IMR-90 (cell line): ENCODE measurements at places on chromosomes 6 and 20.

DNA sequence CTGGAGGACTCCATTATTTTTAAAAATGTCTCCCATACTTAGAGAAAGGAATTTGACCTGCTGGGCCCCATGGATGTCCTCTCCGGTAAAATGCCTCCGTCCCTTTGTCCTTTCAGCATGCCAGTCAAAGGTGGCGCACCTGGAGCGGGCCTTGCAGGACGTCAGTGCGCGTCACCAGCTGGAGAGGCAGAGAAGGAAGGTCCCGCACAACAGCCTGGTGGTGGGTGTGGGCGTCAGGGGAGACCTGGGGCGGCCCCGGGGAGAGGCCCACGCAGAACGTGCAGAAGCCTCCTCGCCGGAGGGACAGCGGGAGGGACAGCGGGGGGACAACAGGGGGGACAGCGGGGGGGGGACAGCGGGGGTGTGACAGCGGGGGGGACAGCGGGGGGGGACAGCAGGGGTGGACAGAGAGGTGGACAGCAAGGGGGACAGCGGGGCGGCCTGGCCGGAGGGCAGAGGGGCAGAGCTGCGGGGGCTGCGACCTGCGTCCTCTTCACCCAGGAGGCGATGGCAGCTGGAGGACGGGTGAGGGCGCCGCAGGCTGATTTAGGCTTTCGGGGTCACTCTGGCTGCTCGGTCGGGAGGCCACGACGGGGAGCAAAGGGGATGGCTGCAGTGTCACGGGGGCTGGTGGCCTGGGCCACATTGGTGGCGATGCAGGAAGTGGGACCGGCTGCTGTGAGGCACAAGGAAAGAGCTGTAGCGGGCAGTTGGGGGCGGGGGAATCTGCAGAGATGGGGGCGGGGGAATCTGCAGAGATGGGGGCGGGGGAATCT is 859 bp upstream of the KIF25 start:
- DNase-seq: no peak

DNA sequence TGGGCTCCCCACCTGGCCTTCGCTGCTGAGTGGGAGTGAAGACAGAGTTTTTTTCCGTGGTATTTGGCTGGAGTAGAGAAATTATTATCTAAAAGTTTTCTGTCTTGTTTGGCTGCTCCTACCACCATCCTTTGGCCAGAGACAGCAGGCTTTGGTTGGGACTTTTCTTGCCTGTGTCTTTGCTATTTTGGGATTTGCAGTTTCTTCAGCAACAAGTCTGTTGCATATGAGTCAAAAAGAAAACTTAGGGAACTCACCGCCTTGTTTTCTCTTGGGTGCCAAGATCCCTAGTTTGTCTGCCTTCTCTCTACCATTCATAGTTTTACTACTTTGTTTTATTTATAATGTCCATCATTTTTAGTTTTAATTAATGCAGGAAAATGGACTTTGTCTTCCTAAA is 683.8 kb downstream of the DOK5 start:
- DNase-seq: no peak

- DNase-seq: no peak
Observed at GRCh38 chr6:72406517-72406916, 215.3 kb upstream of the KCNQ5 start.

DNA sequence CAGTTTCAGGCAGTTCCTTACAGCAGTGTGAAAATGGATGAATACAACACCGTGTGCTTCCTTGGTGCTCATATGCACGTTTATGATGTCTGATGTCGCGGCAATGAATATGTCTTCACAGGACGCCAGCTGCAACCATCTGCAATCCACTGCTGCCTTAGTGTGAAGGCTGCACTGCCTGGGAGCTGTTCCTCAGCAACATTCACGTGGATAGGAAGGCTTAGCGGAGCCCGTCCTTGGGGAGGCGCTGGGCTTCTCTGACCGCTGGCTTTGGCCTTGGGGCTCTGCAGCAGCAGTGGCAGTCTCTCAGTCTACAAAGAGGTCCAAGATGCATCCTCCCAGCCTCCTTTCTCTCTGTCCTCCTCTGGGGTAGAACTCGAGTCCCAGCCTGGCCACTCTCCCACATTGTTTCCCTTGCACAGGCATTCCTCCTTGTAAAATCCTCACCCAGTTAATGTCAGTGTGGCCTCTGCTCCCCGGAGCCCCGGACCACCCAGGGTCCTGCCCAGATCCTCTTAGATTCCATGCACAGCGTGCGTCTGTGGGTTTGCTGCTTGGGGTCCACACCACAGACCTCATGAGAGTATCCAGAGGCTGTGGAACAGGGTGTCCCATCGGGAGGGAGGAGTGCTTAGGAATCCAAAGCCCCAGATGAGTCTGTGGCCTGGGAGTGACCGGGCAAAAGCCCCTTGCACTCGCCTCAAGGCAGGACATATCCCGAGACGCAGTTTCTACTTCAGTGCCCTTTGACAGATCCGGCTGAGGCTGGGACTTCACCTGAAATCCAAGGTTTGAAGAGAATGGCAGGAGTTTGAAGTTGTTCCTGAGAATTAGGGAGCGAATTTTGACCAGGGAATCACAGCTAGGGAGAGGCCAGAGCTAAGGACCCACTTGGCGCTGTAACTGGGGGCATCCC is 181.3 kb downstream of the THBS2 start:
- no peak for DNase-seq

DNA sequence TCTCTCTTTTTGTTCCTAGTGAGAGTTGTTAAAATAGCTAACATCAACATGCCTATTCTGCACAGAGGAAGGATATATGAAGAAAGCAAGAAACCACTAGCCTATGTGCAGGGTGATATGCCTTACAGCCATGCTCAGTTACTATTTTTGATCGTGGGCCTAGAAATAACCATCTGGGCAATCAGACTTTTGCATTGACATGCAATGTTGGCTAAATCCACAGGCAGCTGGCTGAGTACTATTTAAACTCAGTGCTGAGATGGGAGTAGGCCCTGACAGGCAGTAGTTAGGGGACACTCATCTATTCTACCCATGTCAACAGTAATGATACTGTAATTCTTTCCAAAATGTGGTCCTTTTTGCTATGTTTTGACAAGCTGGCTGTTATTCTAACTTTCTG is 89.6 kb downstream of the HDGFL1 start:
- DNase-seq: no peak

DNA sequence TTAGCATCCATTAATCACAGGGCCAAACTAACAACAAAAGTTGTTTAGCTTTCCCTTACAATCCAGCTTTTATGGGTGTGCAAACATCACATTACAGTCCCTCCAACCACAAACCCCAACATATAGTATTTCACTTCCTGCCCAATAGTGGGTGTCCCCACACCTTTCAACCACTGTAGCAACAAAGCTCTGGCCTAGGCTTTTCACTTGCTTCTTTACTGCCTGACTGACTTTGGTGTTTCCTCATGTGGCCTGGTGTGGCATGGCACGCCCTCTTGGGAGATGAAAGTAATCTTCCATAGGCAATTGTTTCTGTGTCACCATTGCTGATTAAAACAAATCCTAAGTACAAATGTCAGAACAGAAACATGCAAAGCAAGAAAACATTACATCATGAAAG is 46.3 kb downstream of the MCM8 start:
- DNase-seq: no peak

GRCh38 chr6:46486181-46486580 is 5.1 kb downstream of the RCAN2 start:
- no peak for DNase-seq

GRCh38 chr20:47008842-47009518 is 114.3 kb downstream of the EYA2 start:
- DNase-seq: no peak

- no peak for DNase-seq
Observed at GRCh38 chr20:24453869-24454268, 15.6 kb upstream of the SYNDIG1 start.

GRCh38 chr6:61555993-61556392 is 730.0 kb downstream of the KHDRBS2 start:
- DNase-seq: no peak

DNA sequence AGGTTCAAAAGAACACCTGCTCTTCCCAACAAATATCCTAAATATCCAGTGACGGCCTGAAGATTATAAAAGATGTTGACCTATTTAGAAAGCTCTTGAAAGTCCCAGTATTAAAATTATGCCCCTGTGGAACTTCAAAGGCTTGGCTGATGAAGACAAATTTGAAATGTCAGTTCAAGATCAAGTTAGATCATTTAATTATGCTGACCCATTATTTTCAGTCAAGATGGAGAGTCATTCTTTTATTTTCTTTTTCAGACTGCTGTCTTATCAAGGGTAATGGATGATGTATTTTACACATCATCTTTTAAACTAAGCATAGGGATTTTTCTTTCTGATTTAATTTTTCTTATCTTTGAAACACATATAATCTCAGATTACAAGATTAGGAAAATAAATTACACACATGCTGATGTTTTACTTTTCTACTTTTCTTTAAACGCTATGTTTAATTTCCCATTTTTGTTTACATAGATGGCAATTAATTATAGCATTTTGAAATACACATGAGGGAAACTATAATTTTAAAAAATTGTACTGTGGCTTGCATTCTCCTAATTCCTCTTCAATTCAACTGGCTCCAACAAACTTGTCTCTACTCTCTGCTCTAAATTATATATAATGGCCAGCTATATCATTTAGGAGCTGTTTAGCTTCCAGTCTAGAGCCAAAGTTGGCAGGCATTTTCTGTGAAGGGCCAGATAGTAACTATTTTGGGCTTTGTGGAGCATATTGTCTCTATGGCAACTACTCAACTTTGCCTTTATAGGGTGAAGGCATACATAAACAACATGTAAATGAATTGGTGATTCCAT is 123.7 kb downstream of the RCAN2 start:
- DNase-seq: no peak

DNA sequence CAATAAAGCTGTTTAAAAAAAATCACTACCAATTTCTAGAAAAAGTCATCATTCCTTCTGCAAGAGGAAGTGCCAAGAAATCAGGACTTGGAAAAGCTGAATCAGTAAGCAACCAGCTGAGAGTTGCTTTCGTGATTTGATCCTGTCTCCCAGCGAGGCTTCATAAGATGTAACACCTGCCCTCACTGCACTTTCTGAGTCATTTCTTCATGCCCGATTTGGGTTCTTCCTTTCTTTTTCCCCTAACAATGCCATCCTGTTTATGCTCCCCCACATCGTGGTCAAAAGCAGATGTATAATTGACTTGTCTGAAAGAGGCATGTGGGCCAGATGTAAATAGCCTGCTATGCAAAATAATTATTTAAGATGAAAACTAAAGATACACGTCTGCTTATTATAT is 52.1 kb downstream of the RIPOR2 start:
- peak; percentile 93 for DNase-seq

DNA sequence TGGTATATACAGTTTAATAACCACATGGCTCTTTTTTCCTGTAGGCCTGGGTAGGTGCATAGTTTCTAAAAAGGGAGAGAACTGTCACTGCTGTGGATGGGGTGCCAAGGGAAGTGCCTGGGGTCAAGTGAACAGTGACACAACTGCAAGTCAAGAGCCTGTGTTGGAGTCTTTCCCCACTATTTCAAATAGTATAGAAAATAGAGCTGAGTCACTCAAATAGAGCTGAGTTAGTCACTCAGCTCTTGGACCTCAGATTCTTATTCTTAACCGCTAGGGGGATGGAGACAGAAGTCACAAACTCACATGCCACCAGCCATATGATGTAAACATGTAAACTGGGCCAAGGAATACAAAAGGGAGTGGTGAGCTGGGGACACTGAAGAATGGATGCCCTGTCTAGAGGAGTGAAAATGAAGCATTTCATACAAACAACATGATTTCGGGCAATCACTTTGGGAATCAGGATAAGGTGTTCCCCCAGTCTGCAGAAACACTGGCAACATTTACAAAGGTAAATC is 2.1 kb downstream of the NQO2 start:
- peak; percentile 77 for DNase-seq

- no peak for DNase-seq
Observed at GRCh38 chr6:32129297-32130088, 595 bp downstream of the FKBPL start.

GRCh38 chr20:18545566-18545965 is 21.7 kb upstream of the SMIM26 start:
- DNase-seq: no peak

GRCh38 chr6:138837246-138837645 is 41.4 kb downstream of the ECT2L start:
- DNase-seq: no peak
